ENCODE measurements at places on chromosomes 1 and 21. TPM values are rescaled to one million over a fixed set of nuclear protein-coding genes. Genes with fewer than 3 reads are reported as not detected.

DNA sequence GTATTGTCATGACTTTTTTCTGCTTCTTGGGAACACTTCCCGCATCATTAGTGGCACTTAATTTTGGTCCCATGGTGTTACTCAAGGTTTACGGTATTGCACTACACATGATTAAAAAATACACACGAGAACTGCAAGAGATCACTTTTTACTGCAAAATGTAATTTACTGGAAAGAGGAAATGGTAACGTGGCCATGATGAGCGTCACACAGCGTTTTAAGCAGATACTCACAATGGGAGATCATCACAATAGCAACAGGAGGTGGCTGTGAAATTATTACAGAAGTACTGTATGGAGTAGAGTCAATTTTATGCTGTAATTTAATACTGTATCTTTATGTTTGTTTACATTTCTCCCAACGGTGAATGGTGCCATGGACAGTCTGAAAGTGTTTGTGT, 1510.3 kb downstream of the AMY1C start:
- no peaks in the 10 kb centered on the region for H3K4me1 ChIP-seq
- H3K27ac ChIP-seq: no peak overlapping the region
- no peaks in the 10 kb centered on the region for H3K27me3 ChIP-seq
- no peak overlapping the region for H3K4me3 ChIP-seq
- H3K36me3 ChIP-seq: no peaks in the 10 kb centered on the region

- peak overlapping the region; percentile 86 for H3K27ac ChIP-seq
- H3K36me3 ChIP-seq: peaks cover 16% of the 10 kb centered on the region
- no peaks in the 10 kb centered on the region for H3K27me3 ChIP-seq
- peaks cover 62% of the 10 kb centered on the region for H3K4me1 ChIP-seq
Measured at GRCh38 chr1:9284061-9284460, 8.6 kb upstream of the SPSB1 start.

DNA sequence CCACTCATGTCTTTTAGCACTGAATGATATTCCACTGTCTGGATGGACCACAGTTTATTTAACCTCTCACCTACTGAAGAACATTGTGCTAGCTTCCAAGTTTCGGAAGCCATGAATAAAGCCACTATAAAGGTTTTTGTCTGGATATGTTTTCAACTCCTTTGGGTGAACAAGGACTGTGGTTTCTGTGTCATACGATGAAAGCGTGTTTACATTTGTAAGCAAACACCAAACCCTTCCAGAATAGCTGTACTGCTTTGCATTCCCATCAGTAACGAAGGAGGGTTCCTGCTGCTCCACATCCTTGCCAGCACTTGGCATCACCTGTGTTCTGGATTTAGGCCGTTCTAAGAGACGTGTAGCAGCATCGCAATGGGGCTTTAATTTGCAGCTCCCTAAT, 10.7 kb upstream of the ARHGEF16 start:
- no peak for DNase-seq
- no peaks in the 10 kb centered on the region for H3K27me3 ChIP-seq
- no peak overlapping the region for H3K4me3 ChIP-seq

DNA sequence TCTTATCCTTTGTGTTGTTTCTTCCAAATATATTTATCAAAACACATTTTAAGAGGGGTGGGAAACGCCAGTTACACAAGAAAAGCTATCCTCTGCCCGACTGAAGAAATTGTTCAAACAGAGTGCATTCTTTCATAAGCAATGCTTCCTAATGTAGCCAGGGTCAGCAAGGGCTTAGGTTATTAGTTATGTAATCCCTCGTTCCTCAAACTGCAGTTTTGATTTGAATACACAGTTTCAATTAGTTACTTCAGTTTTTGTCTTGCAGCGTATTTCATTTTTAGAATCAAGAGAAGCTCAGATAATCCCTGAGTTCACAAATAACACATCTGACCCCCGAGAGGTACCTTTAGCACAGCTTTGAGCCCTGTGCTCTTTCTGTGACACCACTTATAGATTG, 141.7 kb upstream of the NRIP1 start:
- H3K27ac ChIP-seq: no peak overlapping the region
- peaks cover 2% of the 10 kb centered on the region for H3K27me3 ChIP-seq
- DNase-seq: no peak
- no peak overlapping the region for H3K4me3 ChIP-seq
- no peaks in the 10 kb centered on the region for H3K36me3 ChIP-seq
- H3K4me1 ChIP-seq: no peaks in the 10 kb centered on the region

DNA sequence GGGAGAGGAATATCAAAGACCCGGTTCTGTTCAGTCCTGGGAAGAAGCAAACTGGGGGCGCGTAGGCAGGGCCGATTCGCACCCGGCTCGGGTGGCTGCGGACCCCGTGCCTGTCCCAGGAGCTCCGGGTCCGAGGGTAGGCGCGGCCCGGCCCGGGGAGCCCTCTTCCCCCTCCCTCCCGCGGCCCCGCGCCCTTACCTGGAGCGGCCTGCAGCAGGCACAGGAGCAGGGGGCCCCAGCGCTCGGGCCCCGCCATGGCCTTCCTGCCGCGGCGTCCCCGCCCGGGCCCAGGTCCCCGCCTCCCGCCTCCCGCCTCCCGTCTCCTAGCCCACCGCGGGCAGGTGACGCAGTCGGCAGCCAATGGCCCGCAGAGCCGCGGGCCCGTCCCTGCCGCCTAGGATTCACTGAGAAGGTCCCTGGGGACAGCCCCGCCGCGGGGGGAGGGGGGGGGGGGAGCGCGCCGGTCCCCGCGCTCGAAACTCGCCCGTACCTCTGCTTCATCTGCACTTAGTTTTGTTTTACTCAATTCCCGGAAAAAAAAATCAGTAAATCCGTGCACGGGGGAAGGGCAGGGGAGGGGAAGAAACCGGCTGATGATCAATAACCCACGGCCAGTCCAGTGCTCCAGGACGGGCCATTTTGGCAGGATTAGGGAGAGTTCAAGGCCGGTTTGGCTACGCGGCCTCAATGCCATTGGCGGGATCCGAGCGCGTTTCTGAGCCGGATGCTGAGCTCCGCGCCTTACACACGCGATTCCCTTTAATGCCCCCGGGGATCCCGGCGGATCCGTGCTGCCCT, at the start of gene IFNLR1:
Gene IFNLR1 (minus strand): TSS at position 297 of the 798 bp plus-strand sequence. CDS start 41 bp downstream, at position 256.
- peaks cover 40% of the 10 kb centered on the region for H3K4me1 ChIP-seq
- DNase-seq: peak; percentile 61
- peaks cover 3% of the 10 kb centered on the region for H3K36me3 ChIP-seq
- peaks cover 7% of the 10 kb centered on the region for H3K27me3 ChIP-seq

The PTPN14 gene
- 23.1 TPM for total RNA-seq

DNA sequence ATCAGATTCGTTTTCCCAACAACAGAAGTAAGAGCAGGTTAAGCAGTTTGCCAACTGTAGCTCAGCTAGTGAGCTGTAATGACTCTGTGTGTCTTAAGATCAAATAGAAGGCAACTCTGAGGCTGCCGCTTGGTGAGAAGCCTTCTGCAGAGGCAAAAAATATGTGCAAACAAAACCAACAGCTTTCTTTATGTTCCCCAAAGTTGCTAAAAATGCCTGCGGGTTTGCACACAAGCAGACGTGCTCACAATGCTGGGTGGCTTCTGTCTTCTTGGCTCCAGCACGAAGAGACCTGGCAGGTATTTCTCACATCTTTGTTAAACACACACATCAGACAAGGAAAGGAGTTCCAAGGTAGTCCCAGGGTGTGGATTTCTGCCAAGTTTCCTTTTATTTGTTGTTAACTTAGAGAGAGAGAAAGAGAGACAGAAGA, 158.9 kb upstream of the JUN start:
- DNase-seq: no peak
- peak overlapping the region; percentile 85 for H3K27ac ChIP-seq
- H3K4me1 ChIP-seq: peaks cover 79% of the 10 kb centered on the region
- H3K36me3 ChIP-seq: peaks cover 13% of the 10 kb centered on the region

GRCh38 chr1:53549781-53550180, 90.6 kb downstream of the DMRTB1 start:
- peaks cover 2% of the 10 kb centered on the region for H3K27me3 ChIP-seq
- H3K36me3 ChIP-seq: no peaks in the 10 kb centered on the region
- no peaks in the 10 kb centered on the region for H3K4me1 ChIP-seq
- no peak for DNase-seq
- no peak overlapping the region for H3K27ac ChIP-seq

The VANGL2 gene
- not detected for total RNA-seq

DNA sequence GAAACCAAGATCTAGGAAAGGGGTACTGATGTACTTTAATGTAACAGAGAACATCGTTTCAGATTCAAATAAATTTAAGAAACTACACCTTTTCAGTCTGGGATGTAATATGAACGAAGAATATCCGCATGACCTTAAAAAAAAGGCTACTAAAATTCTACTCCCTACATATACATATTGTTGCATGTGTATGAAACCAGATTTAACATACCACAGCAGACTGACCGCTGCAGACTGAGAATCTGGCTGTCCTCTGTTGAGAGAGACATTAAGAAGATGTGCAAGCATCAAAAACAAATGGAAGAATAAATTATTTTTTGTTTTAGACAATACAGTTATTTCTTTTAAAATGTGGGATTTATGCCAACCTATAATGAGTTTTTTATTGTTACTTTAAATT, 166.6 kb downstream of the LMX1A start:
- no peak overlapping the region for H3K27ac ChIP-seq
- DNase-seq: no peak
- H3K27me3 ChIP-seq: no peaks in the 10 kb centered on the region
- no peaks in the 10 kb centered on the region for H3K36me3 ChIP-seq
- H3K4me3 ChIP-seq: no peak overlapping the region
- H3K4me1 ChIP-seq: no peaks in the 10 kb centered on the region

GRCh38 chr1:231950331-231951128, 323.9 kb downstream of the DISC1 start:
- no peak overlapping the region for H3K27ac ChIP-seq
- DNase-seq: no peak
- H3K27me3 ChIP-seq: no peaks in the 10 kb centered on the region
- no peaks in the 10 kb centered on the region for H3K4me1 ChIP-seq
- no peaks in the 10 kb centered on the region for H3K36me3 ChIP-seq
- H3K4me3 ChIP-seq: no peak overlapping the region

DNA sequence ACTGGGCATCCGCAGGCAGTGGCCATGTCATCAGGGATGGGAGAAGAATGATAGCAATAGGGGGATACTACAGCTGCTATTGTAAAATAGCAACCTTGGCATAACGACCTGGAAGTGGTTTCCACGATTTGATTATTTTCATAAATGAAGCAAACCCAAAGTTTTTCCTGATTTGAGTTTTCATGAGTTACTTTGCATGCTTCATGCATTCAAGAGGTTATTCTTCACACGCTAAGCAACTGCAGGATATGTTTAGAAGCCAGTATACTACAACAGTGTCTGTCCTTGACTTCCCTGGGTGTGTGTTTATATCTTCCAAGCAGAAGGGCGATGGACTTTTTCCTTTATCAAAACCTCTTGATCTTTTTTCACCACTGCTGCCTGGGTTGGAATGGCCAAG, 281.1 kb upstream of the DUSP10 start:
- no peaks in the 10 kb centered on the region for H3K36me3 ChIP-seq
- no peak overlapping the region for H3K4me3 ChIP-seq
- H3K27me3 ChIP-seq: peaks cover 6% of the 10 kb centered on the region
- no peak overlapping the region for H3K27ac ChIP-seq

The KRTAP6-1 gene
- total RNA-seq: not detected

GRCh38 chr1:26913754-26914619, at the start of gene NR0B2:
NR0B2 (minus strand) TSS chr1:26913975; CDS start chr1:26913940, 35 bp downstream.
- H3K4me1 ChIP-seq: no peaks in the 10 kb centered on the region
- no peak within 1 kb of the TSS for H3K27ac ChIP-seq
- no peak for DNase-seq
- H3K36me3 ChIP-seq: no peaks in the 10 kb centered on the region
- no peak within 1 kb of the TSS for H3K4me3 ChIP-seq
- H3K27me3 ChIP-seq: peaks cover 11% of the 10 kb centered on the region

- no peak for DNase-seq
- no peak overlapping the region for H3K4me3 ChIP-seq
- H3K36me3 ChIP-seq: no peaks in the 10 kb centered on the region
- H3K4me1 ChIP-seq: no peaks in the 10 kb centered on the region
- peaks cover 1% of the 10 kb centered on the region for H3K27me3 ChIP-seq
- no peak overlapping the region for H3K27ac ChIP-seq
Measured at GRCh38 chr1:7444363-7444762, 326.7 kb upstream of the VAMP3 start.

DNA sequence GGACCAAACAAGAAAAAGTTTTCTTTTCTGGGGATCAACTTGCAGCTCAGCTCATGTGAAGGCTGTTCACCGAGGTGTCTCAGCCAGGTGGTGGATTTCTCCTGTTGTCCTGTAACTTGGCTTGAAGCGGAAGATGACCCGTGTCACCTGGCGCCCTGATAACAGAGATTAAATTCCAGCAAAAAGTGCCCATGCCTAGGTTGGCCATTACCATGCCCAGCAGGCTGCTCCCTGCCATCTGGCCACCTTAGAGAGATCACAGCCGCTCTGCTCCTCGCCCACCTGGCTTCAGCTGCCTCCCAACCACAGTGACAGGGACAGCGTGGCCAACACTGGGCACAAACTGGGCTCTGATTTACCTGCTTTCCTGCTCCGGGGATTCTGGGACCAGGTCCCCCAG, 149.5 kb downstream of the ZBTB18 start:
- H3K4me3 ChIP-seq: no peak overlapping the region
- no peaks in the 10 kb centered on the region for H3K27me3 ChIP-seq
- no peak overlapping the region for H3K27ac ChIP-seq
- no peaks in the 10 kb centered on the region for H3K36me3 ChIP-seq

All from activated T-helper 1 cell treated with anti-CD3 and anti-CD28 coated beads, Interleukin-12 subunit alpha, Interleukin-12 subunit beta, Interleukin-2, Interleukin-4 antibody, amounts not matched to agents 30 ng/mL and 10 ng/mL and 1 ng/mL, durations not matched to agents 14 hours and 24 hours and 36 hours (primary cell).